ENCODE measurements at places on chromosomes 7 and 10.

DNA sequence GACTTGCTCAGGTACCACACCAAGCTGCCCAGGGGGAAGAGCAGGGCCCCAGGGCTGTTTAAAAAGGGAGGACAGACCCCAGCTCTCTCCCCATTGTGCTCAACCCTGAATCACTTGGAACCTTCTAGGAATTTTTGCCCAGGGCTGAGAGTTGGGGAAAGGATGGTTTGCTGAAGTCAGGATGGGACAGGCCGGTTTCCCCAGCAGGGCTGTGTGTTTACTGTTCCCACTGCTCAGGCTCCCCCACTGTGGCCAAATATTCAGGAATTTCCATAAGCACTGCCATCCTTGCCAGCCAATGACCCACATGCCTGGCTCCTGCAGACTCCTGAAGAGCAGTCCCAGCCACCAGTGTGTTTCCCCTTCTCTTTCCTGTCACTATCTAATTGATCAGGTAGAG lies 120.7 kb downstream of the WDFY4 start:
- no peak for DNase-seq

- DNase-seq: no peak
Measured at GRCh38 chr10:16646181-16647059, 124.7 kb upstream of the C1QL3 start.

GRCh38 chr7:110095372-110096052 lies 995.4 kb upstream of the LRRN3 start:
- DNase-seq: no peak

DNA sequence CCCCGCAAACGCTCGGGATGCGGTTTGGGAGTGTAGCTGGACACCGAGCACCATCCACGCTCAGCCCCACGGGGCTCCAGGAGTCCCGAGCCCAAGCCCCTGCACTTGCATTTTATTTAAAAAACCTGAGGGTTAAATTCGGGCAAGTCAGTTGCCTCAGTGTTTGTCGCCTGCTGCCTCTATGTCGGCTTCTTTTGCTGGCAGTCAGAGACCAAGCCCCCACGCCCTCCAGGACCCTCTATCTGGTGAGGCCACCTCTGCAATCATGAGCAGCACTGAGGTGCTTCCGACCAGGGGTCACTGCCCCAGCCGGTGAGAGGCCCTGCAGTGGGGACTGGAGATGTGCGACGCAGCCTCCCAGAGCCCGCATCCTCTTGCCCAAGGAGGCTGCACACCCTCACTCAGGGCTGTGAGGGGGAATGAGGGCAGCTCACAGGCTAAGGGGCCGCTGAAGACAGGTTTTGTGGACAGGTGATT lies 13.3 kb upstream of the ZNF273 start:
- DNase-seq: no peak

- peak; percentile 93 for DNase-seq
Measured at GRCh38 chr7:130363026-130363847, 17.1 kb upstream of the CPA1 start.

- no peak for DNase-seq
Measured at GRCh38 chr7:11714205-11714604, 117.8 kb downstream of the THSD7A start.

GRCh38 chr10:86293396-86293791 lies 73.2 kb downstream of the GRID1 start:
- DNase-seq: no peak

DNA sequence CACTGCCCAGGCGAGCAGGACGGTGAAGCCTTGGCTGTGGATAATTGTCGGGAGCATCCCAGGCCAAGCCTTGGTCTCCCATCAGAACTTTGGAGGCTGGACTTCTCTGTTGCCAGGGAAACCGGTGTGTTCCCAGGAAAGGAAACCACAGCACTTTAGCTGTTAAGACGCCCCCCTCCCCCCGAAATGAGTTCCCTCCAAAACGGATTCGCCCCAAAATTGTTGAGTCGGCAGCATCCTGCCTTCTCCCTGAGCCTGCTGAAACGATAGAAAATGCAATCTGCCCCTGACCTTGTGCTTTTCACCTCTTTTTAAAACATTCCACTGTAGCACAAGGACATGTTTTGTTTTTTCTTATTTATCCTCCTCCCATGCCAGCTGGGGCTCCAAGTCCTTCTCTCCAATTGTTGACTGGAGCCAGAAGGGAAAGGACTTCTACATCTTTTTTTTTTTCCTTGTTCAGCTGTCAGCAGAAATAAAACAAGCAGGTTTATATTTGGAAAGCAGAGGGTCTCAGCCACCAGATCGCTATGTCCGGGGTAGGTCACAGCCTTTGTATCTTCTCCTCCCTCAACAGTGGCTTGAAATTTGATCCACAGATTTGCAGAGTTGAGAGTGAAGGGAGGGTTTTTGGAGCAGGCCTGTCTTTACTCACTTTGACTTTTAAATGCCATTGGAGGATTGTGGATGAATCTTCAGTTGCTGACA lies 116.5 kb downstream of the ZMIZ1 start:
- no peak for DNase-seq
